NCI-H187 treated with DMSO at 0.1 percent for 48 hours (cell line): ENCODE measurements at places on chromosomes 6 and 20.

GRCh38 chr20:36275011-36275410, 31.1 kb upstream of the DLGAP4 start:
- no peak for DNase-seq

- DNase-seq: no peak
Measured at GRCh38 chr6:146336191-146336590, 207.4 kb upstream of the RAB32 start.

- no peak for DNase-seq
Measured at GRCh38 chr6:144543006-144543871, 258.1 kb downstream of the UTRN start.

- no peak for DNase-seq
Measured at GRCh38 chr6:12344296-12344695, 54.1 kb downstream of the EDN1 start.

DNA sequence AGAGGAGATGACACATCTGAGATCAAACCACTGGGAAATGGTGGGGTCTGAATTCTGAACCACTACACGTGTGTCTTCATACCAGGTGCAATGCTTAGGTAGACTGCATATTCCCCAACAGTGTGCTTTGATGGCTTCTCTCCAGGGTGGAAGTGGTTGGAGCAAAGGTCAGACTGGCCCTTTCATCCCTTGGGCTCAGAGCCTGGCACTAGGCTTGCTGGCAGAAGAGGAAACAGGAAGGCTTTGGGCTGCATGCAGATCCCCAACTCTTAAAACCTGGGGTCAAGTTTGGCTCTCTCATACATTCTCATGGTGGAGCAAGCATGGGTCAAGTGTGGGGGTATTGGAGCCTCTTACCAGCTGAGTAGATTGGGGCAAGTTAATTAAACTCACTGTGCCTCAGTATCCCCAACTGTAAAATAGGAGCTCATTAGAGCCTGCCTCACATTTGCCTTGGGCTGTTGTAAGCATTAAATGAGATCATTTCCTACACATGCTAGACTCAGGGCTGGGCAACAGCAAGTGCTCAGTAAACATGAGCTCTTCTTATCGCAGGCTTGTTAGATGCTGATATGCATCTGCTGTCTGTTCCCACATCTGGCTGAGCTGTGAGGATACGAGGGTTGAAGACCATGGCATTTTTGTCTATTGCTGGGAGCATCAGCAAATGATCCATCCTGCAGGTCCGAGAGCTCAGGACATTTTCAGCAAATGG, 51.6 kb upstream of the FAM83D start:
- DNase-seq: no peak

DNA sequence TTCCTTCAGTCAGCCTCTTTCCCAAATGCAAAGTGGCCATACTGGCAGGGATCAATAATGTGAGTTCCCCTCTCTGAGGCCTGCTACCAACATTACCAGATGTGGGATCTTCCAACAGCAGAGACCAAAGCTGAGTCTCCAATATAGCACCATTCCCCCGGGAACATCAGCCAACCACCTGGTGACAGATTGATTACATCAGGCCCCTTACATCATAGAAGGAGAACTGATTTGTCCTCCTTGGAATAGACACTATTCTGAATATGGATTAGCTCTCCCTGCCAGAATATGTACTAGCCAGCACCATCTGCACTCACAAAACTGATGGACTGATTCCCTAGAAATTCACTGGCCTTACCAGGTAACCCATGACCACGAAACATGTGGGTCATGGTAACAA, 61.9 kb upstream of the CARMIL1 start:
- no peak for DNase-seq

GRCh38 chr20:36572701-36573102, 695 bp upstream of the TGIF2 start:
- DNase-seq: no peak

GRCh38 chr6:659716-660581, 3.0 kb upstream of the HUS1B start:
- no peak for DNase-seq

GRCh38 chr6:148965287-148965686, 218.5 kb downstream of the UST start:
- no peak for DNase-seq

- DNase-seq: no peak
Measured at GRCh38 chr20:49397525-49397924, 84.9 kb downstream of the KCNB1 start.

- DNase-seq: no peak
Measured at GRCh38 chr6:6685249-6686040, 96.9 kb downstream of the LY86 start.

- DNase-seq: no peak
Measured at GRCh38 chr6:30135757-30136156, at the start of gene TRIM40. TRIM40 (plus strand) TSS chr6:30136140; CDS start chr6:30137037, 897 bp downstream.
